ENCODE measurements at places on chromosomes 2 and 18. TPM values are rescaled to one million over a fixed set of nuclear protein-coding genes. Genes with fewer than 3 reads are reported as not detected.

HAAO gene
- not detected for total RNA-seq

GPR75 gene
- total RNA-seq, result 2.6 TPM

SOX11 gene
- total RNA-seq, result not detected

SCN2A gene
- total RNA-seq, result not detected

GPR17 gene
- not detected for total RNA-seq

CHST9 gene
- not detected for total RNA-seq

PHOSPHO2 gene
- 3.0 TPM for total RNA-seq

ADNP2 gene
- total RNA-seq, result 11.3 TPM

ADAM17 gene
- 26.5 TPM for total RNA-seq

LRRFIP1 gene
- total RNA-seq, result 91.5 TPM

GULP1 gene
- 57.0 TPM for total RNA-seq

ADGRF3 gene
- 0.09 TPM for total RNA-seq

BBS5 gene
- 5.6 TPM for total RNA-seq

DNAJC5G gene
- not detected for total RNA-seq

Measured in A549 treated with CpdA at 1 μM for 4 hours (cell line).